ENCODE measurements at places on chromosomes 7 and 10. TPM values are rescaled to one million over a fixed set of nuclear protein-coding genes. Genes with fewer than 3 reads are reported as not detected.

GRCh38 chr10:128210215-128211063 is 84.2 kb upstream of the MKI67 start:
- H3K4me1 ChIP-seq, result peaks cover 22% of the 10 kb centered on the region
- H3K4me3 ChIP-seq, result peak overlapping the region; percentile 9
- DNase-seq, result peak; percentile 78
- H3K27ac ChIP-seq, result peak overlapping the region; percentile 68
- H3K36me3 ChIP-seq, result no peaks in the 10 kb centered on the region
- no peaks in the 10 kb centered on the region for H3K27me3 ChIP-seq

GRCh38 chr7:155451840-155452239 is 6.1 kb upstream of the EN2 start:
- no peak for DNase-seq
- H3K27me3 ChIP-seq, result peaks cover 46% of the 10 kb centered on the region
- no peak overlapping the region for H3K27ac ChIP-seq

- H3K27me3 ChIP-seq, result no peaks in the 10 kb centered on the region
- no peak for DNase-seq
- no peaks in the 10 kb centered on the region for H3K36me3 ChIP-seq
- H3K27ac ChIP-seq, result no peak overlapping the region
- no peak overlapping the region for H3K4me3 ChIP-seq
Observed at GRCh38 chr7:23290993-23291392, 8.1 kb upstream of the MALSU1 start.

DNA sequence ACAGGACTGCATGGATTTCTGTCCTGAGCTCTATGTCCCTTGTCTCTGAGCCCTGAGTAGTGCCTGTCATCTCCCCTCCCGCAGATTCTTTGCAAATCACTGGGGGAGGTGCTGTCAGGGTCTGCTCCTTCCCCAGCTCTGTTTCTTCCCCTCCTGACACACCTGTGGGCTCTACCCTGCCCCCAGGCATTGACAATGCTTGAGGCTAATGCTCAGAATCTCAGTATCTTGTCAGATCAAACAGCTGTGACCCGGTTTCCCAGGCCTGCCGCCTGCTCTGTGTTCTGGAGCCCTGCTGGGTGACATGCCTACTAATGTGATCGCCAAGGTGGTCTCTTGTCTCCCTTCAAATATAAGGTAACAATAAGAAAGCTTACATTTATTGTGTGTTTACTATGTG is 209.0 kb downstream of the POU6F2 start:
- H3K4me3 ChIP-seq, result no peak overlapping the region
- no peak for DNase-seq
- no peaks in the 10 kb centered on the region for H3K36me3 ChIP-seq

The HOGA1 gene
- not detected for total RNA-seq
